ENCODE measurements at places on chromosomes 7 and 10.

DNA sequence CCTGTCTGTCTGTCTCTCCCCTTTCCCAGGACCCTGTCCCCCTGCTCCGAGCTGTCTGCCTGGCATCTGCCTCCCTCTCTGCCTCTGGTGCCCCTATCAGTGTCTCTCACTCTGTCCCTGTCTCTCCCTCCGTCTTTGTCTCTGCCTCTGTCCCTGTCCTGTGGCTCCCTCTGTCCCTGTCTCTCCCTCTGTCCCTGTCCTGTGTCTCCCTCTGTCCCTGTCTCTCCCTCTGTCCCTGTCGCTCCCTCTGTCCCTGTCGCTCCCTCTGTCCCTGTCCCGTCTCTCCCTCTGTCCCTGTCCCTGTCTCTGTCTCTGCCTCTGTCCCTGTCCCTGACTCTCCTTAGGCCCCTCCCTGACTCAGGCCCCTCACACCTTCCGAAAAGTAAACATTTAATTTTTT lies 75.0 kb upstream of the PAX2 start:
- no peak for DNase-seq

GRCh38 chr10:133324857-133325260 lies 11.8 kb downstream of the CALY start:
- no peak for DNase-seq

DNA sequence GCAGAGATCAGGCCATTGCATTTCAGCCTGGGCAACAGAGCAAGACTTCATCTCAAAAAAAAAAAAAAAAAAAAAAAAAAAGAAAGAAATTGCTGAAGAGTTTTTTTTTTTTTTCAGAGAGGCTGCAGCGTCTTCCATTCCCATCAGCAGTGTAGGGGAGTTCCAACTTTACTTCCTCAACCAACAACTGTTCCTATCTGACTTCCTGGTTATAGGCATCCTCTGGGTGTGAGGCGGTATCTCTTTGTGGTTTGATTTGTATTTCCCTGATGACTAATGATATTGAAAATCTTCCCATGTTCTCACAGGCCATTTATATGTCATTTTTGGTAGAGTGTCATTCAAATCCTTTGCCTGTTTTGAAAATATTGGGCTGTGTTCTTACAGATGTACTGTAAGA lies 40.2 kb downstream of the PRTFDC1 start:
- DNase-seq: no peak

DNA sequence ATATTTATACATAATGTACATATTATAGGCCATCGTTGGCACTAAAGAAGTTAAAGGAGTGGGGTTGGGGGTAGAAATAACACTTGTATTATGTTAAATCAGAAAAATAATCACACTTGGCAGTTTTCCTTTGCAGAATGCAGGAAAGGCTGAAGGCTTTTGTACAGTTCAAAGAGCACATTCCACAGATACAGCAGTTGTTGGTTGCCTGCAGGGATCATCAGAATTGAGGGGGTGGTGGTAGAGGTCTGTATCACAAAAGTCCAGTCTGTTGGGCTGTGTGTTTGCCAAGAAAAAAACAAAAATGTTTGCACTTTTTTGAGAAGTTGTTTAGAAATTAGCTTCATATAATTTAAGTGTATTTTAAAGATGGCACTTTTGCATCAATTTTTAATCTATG lies 231.8 kb upstream of the FOXP2 start:
- no peak for DNase-seq

DNA sequence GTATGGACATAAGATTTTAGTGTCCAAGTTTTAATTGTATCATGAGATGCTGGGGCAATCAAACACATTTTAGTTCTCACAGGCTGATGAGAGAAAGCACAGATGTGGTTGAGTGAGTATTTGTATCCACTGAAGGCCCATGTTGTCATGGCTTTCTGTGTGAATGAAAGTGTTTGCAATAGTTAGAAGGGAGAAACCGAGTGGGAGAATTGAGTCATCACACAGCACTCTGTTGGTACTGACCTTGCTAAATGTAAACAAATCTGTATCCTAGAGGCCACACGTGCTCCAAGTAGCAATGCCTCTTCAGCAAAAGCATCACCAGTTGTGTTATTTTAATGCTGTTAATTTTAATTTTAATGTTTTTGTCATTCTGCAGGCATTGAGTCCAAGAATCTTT lies 121.2 kb downstream of the EMX2 start:
- DNase-seq: no peak

GRCh38 chr10:111078505-111079185 lies 1.8 kb downstream of the ADRA2A start:
- no peak for DNase-seq

DNA sequence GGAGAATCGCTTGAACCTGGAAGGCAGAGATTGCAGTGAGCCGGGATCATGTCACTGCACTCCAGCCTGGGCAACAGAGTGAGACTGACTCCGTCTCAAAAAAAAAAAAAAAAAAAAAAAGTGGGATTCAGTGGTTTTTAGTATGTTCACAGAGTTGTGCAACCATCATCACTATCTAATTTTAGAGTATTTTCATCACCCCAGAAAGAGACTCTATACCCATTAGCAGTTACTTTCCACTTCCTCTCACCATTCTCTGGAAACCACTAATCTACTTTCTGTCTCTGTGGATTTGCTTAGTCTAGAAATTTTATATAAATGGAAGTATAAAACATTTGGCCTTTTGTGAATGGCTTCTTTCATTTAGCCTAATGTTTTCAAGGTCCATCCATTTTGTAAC lies 113.4 kb downstream of the ST7 start:
- DNase-seq: no peak
